ENCODE measurements at places on chromosomes 4 and X.

DNA sequence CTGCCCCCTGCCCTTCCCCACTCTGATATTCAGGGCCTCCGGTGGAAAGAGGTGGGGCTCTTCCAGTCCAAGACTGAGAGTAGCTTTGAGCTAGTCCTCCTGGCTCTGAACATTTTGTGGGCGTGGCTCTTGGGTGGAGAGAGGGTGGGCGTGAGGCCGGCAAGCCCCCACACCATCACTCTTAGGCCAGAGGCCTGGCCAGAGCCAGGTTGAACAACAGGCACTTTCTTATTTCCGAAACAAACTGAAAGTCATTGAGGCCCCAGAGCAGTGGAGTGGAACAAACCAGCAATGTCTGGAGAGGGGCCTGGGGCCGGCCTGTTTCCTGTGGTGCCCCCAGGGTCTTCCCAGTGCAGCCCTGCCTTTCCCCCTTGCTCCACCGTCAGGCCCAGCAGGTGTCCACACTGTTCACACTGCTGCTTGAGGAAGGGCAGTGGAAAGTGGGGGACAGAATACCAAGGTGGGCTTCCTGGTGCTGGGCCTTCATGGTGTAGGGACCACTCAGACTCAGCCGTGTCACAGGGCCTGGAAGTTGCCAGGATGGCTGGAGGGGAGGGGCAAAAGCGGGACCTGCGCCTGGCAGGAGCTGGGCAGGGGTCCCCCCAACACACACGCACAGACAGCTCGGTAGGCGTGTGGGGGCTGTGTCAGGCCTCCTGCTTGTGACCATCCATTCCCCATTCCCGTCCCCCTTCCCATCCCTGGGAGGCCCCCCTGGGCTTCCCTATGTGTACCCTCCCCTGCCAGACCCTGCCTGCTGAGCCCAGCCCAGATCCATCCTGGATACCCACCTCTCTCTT lies 2.9 kb downstream of the ADRA2C start:
- no peak for DNase-seq

GRCh38 chr4:151573945-151574344 lies 165.0 kb downstream of the FHIP1A start:
- DNase-seq: no peak

GRCh38 chr4:155442267-155443105 lies 65.7 kb upstream of the MAP9 start:
- DNase-seq: peak; percentile 9

DNA sequence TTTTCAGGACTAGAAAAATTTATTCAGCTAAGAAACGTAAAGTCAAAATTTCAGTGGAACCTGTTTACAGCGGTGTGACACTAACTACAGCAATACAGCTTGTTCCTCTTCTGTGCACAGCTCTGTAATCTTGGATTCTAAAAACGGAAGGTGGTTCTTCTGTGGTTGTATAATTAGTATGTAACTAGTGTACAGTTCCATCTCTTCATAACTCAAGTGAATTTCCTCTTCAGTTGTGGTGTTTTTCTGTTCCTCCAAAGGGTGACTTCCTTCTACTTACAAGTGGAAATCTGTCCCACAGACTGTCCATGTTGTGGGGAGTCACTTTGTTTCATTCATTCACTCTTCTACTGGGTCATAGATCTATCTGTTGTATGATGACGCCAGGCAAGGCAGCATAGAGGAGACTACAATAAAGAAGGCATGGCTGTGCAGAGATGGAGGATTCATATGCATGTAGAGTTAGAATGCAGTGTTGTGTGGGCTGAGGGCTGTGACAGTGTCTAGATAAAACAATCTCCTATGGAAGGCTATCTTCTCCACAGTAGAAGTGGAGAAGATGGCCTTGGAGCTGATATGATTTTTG lies 5.4 kb downstream of the DAPP1 start:
- no peak for DNase-seq

GRCh38 chr4:13296986-13297385 lies 187.2 kb downstream of the RAB28 start:
- DNase-seq: no peak

- DNase-seq: no peak
These were observed 308.7 kb upstream of the FAM241A start for GRCh38 chr4:111836601-111837000.

DNA sequence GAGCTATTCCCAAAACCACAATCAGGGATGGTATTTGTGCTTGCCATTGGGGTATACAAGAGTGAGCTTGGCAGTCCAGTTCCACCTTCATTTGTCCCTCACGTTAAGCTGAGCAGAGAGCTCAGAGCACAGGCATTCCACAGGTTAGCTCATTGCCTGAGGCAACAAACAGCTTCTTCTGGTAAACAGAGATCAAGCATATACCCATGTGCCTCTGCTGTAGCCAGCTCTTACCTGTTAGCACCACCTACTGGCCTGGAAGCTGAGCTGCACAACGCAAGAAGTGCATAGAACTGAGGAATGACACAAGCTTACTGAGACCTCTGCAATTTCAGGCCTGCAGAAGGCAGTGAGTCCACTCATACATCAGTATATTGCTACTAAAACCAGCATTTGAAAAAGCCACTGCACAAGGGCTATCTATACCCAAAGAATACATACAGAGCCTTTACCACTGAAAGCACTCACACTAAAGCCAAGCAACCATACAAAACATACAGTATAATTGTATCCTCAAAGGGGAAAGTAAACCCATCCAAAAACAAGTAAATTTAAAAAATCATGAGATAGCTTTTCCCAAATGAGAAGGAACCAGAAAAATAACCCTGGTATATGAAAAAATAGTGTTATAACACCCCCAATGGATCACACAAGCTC lies 258.3 kb upstream of the GABRA2 start:
- no peak for DNase-seq

GRCh38 chr4:88523325-88524129 lies at the start of gene PYURF:
Gene PYURF, minus strand, starts transcription at chr4:88523776. Its CDS starts 76 bp downstream, at chr4:88523700.
- peak; percentile 47 for DNase-seq

DNA sequence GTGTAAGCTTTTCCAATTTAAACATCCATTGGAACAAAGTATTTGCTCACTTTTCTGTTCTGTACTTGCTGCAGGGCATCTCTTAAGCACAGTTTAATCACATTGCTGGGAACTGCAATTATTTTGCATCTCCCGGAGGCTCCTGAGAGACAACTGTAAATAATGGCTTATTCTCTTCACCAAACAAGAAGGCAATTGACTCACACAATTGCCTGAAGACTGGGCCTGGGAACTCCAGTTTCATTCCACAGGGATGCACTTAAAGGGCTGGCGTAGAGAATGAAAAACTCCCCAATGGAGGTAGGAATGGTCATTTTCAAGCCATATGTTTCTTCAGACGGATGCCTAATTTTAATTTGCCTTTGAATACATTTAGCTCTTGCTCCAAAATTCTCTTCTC lies 29.5 kb downstream of the TFDP3 start:
- DNase-seq: no peak

DNA sequence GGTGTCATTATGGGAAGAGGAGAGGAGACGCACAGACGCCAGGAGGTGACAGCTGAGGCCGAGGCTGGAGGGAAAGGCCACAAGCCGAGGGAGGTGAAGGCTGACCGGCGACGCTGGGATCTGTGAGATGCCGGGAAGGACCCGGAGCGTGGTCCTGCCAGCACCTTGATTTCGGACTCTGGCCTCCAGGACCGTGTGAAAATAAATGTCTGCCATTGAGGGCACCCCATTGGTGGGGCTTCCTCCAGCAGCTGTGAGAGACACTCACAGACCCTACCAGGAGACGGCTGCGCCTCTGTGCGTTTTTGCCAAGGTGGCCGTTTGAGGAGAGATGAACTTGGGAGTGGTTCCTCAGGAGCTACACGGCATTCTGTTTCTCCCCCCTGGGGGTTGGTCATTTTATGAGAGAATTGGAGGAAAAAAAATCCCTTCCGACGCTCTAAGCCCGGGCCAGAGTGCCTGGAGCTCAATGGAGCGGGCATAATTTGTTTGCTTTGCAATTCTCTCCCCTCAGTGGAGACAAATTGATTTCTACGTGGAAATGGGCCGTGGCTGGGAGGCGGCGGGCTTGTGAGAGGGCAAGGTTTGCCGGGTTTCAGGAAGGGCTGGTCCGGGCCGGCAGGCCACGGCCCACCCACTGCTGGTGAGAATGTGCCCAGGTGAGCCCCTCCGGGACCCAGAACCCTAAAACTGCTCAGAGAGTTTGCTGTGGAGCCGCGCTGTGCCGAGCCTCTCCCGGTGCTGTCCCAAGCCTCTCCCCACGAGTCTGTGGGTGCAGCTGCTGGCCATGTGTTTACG lies 53.9 kb downstream of the CPZ start:
- no peak for DNase-seq

DNA sequence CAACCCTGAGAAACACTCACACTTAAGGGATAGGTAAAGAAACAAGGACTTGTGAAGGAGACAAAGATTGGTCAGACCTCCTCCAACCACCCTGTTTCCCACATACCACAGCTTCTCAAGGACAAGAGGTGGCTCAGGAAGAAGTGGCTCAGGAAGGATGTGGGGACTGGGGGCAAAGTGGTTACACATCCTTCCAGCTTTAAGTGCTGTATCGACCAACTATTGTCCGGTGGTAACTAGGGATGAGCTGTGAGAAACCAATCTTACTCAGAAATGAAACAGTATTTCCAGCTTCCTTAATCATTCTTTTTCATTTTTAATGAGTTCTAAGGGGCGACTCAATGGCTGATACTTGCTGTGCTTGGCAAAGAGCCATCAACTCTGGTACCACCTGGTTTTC lies 8.5 kb upstream of the LHFPL1 start:
- no peak for DNase-seq
